Activated CD4-positive, alpha-beta T cell treated with anti-CD3 and anti-CD28 coated beads, Interleukin-2, amount 10 ng/mL, durations not matched to agents 7 days and 5 days (primary cell): ENCODE measurements at places on chromosomes 3 and 15. TPM values are rescaled to one million over a fixed set of nuclear protein-coding genes. Genes with fewer than 3 reads are reported as not detected.

DNA sequence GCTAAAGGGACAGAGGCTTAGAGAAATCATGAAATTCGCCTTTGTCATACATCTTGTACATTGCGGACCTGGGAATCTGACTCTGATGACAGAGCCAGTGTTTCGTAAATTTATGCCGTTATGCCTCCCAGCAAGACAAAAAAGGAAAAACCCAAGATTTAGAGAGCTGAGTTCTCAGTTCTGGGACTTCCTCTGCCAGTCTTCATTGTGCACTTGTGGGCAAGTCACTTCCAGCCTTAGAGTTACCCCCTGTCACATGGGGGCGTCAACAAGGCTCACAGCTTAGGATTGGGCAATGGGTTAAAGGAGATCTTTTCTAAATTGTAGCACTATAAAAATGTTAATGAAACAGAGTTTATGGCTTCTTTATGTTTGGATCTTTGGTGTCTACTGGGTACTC is 41.9 kb upstream of the MITF start:
- DNase-seq: no peak

DNA sequence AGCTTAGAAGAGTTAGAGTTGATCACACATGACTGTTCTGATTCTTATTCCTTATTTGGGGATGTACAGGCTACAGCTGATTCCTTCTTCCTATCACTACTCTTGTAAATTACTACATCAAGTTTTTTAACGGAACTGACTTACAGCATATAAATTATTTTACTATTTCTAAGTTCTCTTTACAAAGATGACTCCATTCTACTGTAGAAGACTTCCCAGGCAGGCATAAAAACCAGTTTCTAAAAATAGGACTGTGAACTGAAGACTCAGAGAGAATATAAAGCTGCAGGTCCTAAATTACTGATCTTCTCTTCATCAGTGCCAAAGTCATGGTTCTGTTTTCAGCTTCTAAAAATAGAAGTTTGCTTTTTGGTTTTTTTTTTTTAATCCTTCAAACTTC is 38.9 kb downstream of the ANO10 start:
- no peak for DNase-seq

- no peak for DNase-seq
These were observed 7.2 kb downstream of the FSD2 start for GRCh38 chr15:82798531-82799166.

DNA sequence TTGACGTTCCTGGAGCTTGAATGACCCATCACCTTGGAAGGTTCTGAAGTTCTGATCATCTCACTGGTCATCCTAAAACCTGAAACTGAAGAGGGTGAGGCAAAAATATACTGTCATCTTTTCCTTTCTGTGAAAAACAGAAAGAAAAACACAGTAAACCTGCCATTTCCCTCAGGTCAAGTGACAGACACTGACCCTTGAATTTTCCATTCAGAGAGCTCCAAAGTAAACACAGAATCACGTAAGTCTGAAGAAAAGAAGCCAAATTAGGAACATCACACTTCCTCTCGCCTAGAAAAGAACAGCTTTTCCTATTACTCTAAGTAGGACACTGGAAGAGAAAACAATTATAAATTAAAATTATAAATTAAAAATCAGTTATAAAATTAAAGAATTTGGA is 78.7 kb upstream of the TGFBR2 start:
- DNase-seq: no peak

DNA sequence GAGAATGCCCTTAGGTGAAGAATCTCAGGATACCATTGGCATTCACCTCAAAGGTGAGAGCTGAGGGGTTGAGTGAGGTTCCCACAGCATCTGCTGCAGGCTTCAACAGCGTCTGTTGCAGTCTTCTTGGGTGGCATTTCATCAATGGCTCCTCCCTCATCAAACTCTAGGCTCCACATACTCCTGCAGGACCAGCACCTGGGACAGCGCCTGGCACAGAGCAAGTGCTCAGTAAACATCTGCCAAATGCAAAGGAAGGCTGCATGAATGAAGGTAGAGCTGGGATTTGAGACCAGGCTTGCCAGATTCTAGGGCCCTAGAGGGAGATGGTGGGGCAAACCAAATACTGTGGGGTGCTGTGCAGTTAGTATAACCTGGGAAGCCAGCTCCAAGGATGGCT is 9.6 kb downstream of the TRH start:
- DNase-seq: no peak

- no peak for DNase-seq
These were observed 10.0 kb downstream of the C3orf52 start for GRCh38 chr3:112096176-112096575.

DNA sequence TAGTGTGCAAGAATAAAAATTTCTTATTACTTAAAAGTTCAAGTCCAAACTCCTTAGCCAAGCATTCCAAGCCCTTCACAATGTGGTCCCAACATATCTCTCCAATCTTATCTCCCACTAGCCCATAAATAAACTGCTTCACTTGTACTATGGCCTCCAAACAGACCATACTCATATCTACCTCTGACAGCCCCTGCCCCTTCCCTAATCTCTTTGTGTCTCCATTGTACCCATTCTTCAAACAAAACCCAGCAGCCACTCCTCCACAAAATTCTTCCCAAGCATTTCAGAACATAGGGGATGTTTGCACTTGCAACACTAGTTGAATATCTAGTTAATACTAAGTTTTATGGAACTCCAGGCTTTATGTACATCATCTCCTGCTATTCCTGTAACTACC is 30.5 kb downstream of the LCMT2 start:
- DNase-seq: no peak

GRCh38 chr15:33442449-33442848 is 131.7 kb downstream of the RYR3 start:
- DNase-seq: no peak

- DNase-seq: no peak
These were observed 25.0 kb upstream of the RPP14 start for GRCh38 chr3:58281069-58281468.

DNA sequence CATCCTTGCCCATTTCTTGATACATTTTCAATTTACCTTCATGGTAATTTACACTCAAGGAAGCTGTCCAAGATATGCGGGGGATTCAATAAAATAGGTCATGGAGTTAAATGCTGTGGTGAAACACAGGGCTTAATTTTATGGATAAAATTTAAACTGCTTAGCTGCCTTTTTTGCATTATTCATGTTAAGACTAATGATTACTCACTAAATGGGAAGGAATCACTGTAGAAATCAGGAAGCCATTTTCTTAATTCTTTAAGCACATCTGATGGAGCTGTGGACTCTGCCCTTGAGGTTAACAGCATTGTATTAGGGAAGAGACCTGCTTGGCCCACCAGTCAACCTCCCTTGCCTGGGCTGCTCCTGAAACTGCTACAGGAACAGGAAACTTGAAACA is 62.5 kb upstream of the RBP1 start:
- no peak for DNase-seq

DNA sequence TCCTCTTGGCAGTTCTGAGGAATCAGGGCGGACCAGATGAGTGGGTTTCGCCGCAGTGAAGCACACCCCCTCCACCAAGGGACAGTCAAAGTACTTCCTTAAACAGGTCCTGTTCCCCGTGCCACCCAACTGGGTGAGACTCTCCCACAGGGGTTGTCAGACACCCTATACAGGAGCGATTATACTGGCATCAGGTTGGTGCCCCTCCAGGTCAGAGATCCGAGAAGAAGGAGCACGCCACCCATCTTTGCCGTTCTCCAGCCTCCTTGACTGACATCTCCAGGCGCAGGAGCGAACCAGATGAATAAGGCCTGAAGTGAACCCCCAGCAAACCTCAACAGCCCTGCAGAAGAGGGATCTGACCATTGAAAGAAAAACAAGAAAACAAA is 108.1 kb upstream of the ZBTB20 start:
- no peak for DNase-seq

GRCh38 chr3:51580418-51580817 is 41.9 kb downstream of the RAD54L2 start:
- DNase-seq: no peak

DNA sequence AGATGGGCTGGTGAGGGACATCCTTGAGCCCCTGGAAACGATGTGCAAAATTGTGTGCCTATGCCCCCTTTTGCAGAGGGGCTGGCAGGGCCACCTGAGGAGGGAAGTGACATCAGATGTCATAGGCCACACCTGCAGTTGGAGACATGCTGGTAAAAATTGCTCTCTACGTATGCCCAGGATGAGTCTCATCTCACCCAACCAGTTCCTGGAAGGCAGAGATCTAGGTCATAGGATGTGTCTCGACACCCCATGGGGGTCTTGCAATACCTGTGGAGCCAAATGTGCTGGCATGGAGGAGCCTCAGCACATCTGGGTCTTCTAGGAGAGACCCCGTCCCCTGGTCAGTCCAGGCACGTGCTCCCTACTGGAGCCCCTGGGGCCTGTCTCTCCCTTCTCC is 96.5 kb upstream of the TLE3 start:
- no peak for DNase-seq

- DNase-seq: no peak
These were observed 151.6 kb downstream of the SLCO3A1 start for GRCh38 chr15:92005154-92005553.

GRCh38 chr3:97938444-97938843 is 33.8 kb downstream of the RIOX2 start:
- no peak for DNase-seq

GRCh38 chr15:68383161-68384074 is 48.5 kb downstream of the ITGA11 start:
- DNase-seq: peak; percentile 75

DNA sequence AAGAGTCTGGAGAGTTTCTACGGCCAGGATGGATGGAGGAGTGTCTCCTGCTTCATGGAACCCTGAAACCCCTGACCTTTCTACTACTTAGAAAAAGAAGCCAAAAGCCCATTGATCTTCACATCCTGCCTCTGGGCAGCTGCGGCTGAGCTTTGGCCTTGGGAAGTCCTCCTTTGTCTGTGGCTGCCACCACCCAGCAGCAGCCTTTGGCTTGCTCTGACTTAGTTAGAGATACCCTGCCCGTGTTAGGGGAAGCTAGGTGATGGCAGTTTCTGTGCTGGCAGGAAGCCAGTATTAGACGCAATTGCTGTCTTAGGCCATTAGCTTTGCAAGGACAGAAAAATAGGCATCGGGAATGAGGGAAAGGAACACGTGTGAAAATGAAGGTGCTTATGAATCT is 18.8 kb downstream of the APH1B start:
- DNase-seq: no peak

DNA sequence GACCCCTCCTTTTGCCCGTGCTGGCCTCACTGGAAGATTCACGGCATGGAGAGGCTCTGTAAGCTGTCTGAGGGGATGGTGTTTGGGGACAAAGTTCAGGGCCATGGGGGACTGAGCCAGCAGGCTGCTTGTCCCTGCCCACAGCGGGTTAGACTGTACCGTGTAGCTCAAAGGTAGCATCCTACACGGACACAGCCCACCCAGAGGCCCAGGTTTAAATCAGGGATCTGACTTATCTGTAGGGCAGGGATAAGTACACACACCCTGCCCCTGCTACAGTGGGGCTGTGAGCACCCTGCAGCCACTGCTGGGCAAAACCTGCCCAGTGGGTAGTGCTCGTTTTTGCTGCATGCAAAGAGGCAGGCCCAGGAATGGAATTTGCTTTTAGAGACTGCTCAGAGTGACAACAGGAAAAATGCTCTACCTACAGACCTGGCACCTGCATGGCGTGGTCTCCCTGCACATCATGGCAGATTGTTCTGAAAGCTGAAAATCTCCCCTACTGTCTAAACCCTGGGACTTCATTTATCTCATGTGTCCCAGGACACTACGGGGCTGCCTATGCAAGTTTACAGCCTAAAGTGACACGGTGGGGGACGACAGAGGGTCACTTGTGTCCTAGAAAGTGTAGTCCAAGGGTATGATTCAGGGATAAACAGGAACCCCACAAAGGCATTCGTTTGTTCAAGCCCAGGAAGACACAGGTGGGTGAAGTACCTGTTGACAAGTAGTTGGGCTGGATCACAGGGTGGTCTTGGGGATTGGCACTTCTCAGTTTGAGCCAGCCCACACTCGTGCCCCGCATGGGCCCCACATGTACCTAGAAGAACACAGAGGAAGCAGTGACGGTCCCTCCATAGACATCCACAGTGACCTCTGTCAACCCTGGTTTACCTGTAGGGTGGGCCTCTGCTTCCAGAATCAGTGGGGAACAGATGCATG is 27.7 kb downstream of the CHDH start:
- DNase-seq: no peak

GRCh38 chr3:54146506-54147239 is 24.3 kb downstream of the CACNA2D3 start:
- DNase-seq: no peak

- DNase-seq: no peak
These were observed 34.8 kb downstream of the LRRFIP2 start for GRCh38 chr3:37139567-37140052.

SCAANT1 gene
- not detected for total RNA-seq

SENP7 gene
- total RNA-seq: 32.1 TPM

AMIGO3 gene
- not detected for total RNA-seq

CCDC32 gene
- total RNA-seq: 22.7 TPM

SIDT1 gene
- 31.6 TPM for total RNA-seq
